ENCODE measurements at places on chromosomes 12 and 14.

DNA sequence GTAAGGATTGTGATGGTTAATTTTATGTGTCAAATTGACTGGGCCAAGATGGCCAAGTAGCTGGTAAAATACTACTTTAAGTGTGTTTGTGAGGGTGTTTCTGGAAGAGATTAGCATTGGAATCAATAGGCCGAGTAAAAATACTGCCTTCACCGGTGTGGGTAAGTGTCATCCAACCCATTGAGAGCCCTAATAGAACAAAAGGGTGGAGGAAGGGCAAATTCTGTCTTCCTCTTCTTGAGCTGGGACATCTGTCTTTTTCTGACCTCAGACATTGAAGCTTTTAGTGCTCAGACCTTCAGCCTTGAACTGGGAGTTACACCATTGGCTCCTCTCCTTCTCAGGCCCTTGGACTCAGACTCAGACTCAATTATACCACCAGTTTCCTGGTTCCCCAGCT lies 8.0 kb upstream of the ETV6 start:
- DNase-seq = no peak

GRCh38 chr12:63276537-63277365 lies 125.8 kb upstream of the AVPR1A start:
- DNase-seq = no peak

GRCh38 chr12:34294671-34295365 lies 272.5 kb downstream of the ALG10 start:
- DNase-seq = no peak

DNA sequence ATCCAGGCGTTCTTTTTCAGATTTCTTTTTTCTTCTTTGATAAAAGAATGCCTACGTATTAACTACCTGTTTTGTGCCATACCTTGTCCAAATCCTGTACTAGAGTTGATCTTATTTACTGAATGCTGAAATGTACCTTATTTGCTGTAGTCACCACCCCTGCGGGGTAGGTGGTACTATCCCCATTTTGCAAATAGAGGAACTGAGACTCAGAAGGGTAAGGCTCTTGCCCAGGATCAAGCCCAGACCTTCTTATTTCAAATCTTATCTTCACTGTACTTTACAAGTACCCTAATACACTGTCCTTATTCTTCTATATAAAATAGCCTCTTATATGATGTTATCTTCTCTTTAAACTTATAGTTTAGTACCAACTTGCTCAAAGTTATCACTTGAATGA lies 206.5 kb downstream of the SLC41A2 start:
- no peak for DNase-seq

DNA sequence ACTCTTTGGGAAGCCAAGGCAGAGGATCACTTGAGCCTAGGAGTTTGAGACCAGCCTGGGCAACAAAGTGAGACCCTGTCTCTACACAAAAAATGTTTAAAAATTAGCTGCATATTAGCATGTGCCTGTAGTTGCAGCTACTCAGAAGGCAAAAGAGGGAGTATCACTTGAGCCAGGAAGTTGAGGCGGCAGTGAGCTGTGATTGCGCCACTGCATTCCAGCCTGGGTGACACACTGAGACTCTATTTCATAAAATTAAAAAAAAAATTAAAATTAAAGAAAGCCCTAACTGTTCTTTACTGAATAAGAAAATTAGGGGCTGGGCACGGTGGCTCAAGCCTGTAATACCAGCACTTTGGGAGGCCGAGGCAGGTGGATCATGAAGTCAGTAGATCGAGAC lies 27.0 kb downstream of the SENP1 start:
- no peak for DNase-seq

DNA sequence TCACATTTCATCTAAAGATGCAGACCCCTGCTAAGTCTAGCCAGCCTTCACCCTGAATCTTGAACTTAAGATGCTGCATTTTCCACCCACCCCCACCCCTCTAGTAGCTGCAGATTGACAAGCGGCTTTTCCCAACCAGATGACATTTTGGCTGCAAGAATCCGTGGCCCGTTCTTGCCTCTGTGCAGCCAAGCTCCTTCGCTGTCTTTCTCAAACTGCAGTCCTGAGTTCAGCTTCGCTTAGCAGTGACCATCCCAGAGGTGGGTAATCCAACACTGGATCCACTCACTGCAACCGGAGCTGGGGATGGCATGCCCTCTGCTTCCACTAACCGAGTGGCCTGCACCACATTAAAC lies 765 bp upstream of the NFYB start:
- no peak for DNase-seq

DNA sequence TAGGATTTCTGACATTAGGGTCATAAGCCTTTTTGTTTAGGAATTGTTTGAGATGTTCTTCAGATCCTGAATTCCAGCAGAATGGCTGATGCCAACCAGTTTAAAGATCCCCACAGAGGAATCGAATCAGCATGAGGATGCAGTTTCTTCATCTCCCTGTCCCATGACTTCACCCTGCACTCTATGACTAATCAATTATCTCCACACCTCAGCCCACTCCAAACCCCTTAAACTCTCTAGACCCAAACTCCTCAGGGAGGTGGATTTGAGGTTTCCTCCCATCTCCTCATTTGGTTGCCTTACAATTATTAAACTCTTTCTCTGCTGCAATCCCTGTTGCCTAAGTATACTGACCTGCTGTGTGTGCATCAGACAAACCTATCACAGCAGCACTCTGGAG lies 86.5 kb upstream of the CRY1 start:
- DNase-seq = no peak

GRCh38 chr12:67450441-67450840 lies 181.3 kb downstream of the CAND1 start:
- no peak for DNase-seq

- no peak for DNase-seq
Observed at GRCh38 chr12:123761841-123762714, at the start of gene DNAH10. TSS of gene DNAH10 (plus strand) at chr12:123762301. CDS start at chr12:123762337, 36 bp downstream.

DNA sequence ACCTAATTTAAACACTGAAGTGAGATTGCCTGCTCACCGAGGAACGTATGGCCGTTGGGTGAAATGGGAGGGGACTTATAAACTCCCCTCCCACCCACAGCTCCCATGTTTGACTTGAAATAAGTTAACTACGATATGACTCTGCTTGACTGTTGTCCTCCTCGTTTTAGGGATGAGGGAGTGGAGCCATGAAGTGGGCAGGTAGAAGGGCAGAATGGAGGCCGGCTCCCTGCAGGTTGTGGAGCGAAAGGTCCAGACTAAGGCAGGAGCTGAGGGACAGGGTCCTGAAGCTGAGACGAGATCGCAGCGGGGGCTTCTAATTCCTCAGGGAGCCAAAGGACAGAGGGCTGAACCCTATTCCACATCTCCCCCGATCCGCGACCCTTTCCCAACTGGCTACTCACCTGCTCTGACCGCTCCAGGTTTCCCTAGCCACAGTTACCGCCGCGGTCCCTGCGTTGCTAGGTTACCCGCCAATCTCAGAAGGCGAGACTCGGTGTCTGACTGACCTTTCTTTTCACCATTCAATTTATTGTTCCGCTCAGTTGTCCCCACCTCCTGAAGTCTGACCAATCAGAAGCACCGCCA lies 577 bp upstream of the TPCN1 start:
- DNase-seq = no peak

- no peak for DNase-seq
Observed at GRCh38 chr12:54050482-54050810, 3.2 kb upstream of the HOXC4 start.

GRCh38 chr14:96267916-96268315 lies 11.9 kb downstream of the BDKRB1 start:
- no peak for DNase-seq

GRCh38 chr14:103638594-103638993 lies 9.6 kb downstream of the KLC1 start:
- no peak for DNase-seq

- no peak for DNase-seq
Observed at GRCh38 chr12:45503899-45504298, 225.6 kb upstream of the ARID2 start.

DNA sequence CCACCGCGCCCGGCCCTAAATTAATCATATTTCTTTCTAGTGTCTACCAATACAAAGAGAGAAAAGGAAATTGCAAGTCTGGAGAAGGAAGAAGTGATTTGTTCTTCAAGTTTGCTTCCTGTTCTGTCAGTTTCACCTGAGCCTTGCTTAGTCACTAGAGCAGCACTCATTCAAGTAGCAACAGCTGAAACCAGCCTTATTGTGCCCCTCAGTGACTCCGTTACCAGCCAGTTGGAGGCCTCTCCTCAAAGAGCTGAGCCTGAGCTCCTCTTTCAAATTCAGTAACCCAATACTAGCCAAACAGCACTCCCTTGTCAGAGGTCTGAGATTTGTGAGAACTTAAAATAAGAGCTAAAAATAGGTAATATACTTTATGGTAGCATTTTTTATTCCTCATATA lies 17.4 kb downstream of the PAWR start:
- DNase-seq = no peak

- no peak for DNase-seq
Observed at GRCh38 chr12:166425-167075, 47.4 kb downstream of the SLC6A12 start.

- no peak for DNase-seq
Observed at GRCh38 chr12:93184672-93185368, 192.9 kb upstream of the NUDT4 start.

GRCh38 chr12:52993558-52993869 lies 12.7 kb upstream of the EIF4B start:
- no peak for DNase-seq

DNA sequence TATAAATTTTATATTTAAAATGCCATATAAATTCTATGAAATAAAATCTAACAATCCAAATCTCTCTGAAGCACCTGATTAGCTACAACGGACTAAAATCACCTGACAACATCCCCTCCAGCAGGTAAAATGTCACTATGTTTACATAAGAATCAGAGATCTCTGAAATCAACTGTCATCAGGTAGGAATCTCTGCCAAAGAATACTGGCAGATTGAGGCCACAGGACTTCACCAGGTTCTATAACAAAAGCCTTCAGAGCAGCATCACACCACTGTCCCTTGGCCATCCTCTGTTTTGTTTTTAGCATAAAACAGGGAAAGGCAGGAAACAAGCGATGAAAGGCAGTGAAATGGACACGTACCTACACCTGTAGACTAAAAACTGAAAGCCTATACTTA lies 22.1 kb downstream of the FGD6 start:
- DNase-seq = no peak

- DNase-seq = no peak
Observed at GRCh38 chr12:111758120-111758561, 8.6 kb upstream of the ALDH2 start.

DNA sequence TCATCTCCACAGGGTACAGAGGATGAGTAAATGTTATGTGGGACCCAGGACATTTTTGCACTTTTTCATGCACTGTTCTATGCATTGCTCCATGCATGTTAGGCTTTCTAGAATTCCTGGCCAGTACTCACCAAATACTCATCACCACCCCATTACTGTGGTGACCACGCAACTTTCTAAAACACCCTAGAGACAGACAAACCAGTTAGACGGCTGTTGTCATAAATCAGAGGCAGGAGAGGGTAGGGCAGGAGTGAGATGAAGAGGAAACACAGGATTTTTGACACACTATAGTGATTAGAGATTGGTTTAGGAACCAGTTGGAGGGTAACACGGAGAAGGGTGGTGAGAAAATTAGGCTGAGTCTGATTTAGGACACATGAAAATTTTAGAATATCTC lies 59.3 kb downstream of the IFNG start:
- no peak for DNase-seq

DNA sequence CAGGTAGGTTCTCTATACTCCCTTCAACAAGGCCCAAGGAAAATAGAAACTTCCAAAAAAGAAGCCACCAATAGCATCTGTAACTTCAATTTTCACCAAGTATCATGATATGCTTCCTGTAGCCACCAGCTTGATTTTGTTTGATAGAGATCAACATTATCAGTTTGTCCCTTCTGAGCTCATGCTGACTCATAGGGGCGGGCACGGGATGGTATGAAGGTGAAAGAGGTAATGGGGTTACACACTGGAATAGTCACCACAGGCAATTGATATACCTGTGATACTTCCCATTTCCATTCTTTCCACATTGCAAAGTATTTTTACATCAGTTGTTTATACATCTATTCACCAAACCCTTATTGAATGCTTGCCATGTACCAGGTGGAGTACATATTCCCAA lies 134.1 kb downstream of the KCNA5 start:
- no peak for DNase-seq

- no peak for DNase-seq
Observed at GRCh38 chr14:69692594-69692993, 74.3 kb upstream of the SRSF5 start.

- no peak for DNase-seq
Observed at GRCh38 chr12:89481213-89481914, 43.2 kb downstream of the GALNT4 start.

- DNase-seq = no peak
Observed at GRCh38 chr12:99131751-99132199, 486.7 kb downstream of the APAF1 start.

- DNase-seq = no peak
Observed at GRCh38 chr12:69475237-69475975, 5.2 kb downstream of the FRS2 start.

GRCh38 chr12:14884458-14884878 lies 1.2 kb downstream of the MGP start:
- peak; percentile 87 for DNase-seq

DNA sequence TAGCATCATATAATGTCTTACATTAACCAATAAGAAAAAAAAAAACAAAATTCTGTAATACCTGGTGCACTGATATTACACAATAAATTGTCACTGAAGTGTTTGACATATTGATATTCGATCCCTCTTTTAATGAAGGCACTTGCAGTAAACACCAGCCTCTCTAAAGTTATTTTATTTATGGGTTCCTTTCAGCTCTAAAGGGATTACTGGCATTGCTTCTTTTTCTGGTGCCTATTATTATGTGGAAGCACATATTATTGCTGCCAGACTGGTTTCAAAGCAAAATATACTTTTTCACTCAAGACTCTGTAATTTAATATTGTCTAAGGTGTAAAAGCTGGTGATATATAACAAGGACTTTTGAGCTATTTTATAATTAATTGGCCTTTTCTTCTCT lies 1090.5 kb downstream of the TRHDE start:
- DNase-seq = no peak

DNA sequence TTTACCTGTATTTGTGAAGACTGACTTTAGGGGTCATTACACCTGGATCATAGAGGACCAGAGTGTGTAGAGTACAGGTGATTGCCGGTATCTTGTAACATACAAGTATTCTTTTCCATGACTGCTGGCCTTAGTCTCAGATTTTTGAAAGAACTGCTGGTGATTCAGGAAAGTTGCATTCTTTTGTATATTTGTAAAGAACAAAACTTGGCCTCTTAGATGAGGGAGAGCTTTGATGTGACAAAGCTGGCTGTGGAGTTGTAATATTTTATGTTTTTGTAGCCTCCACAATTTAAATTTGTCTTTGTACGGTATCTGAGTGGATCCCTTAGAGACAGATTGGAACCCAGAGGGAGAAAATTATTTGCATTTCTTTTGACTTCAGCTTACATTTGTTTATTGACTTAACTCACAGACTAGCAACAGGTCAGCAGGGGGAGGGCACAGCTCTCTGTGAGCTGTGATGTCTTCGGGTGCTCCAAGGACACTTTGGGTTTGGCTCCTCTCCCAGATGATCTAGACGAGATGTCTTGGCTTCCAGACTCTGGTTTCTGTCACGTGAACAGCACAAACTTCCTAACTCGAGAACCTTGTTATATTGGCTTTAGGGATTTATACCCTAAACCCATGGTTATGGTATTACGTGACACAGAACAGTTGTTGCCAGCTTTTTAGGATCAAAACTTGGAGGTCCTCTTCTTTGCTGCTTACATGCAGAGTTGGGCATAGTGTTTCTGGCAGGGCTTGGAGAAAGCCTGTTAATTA lies 65.9 kb downstream of the DAAM1 start:
- no peak for DNase-seq

GRCh38 chr12:53989227-53990113 lies 4.5 kb downstream of the HOXC10 start:
- no peak for DNase-seq

All from bone marrow (tissue), 2 donors.